ENCODE measurements at places on chromosomes 3 and 15.

DNA sequence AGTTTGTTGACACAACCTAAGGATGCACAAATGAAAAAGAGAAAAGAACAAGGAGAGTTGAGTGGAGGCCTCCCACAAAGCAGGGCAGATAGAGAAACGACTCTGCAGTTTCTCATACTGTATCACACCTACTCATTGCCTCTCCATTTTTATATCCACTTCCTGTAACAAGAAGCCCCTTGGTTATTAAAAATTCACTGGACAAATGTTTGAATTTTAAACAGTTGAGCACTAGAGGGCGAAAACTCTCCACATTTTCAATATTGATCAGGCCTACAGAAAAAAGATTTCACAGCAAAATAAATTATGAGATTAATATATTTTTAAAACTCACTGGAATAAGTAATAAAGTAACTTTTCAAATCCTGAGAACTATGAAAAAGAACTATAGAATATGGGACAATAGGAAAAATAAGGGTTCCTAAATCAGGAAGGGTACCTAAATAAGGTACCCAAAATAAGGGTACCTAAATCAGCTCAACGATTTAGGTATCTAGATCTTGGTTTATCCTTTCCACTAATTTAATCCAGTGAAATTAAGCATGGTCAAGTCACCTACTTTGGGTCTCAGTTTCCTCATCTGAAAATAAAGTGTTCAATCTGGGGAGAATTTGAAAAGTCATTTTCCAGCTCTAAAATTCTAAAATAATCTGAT lies 47.0 kb upstream of the PPIB start:
- DNase-seq = no peak

- no peak for DNase-seq
These were observed 430.3 kb downstream of the NTRK3 start for GRCh38 chr15:87826119-87826747.

GRCh38 chr3:100006570-100007271 lies 107.6 kb downstream of the FILIP1L start:
- DNase-seq = no peak

GRCh38 chr3:16204751-16205150 lies 30.3 kb downstream of the GALNT15 start:
- no peak for DNase-seq

DNA sequence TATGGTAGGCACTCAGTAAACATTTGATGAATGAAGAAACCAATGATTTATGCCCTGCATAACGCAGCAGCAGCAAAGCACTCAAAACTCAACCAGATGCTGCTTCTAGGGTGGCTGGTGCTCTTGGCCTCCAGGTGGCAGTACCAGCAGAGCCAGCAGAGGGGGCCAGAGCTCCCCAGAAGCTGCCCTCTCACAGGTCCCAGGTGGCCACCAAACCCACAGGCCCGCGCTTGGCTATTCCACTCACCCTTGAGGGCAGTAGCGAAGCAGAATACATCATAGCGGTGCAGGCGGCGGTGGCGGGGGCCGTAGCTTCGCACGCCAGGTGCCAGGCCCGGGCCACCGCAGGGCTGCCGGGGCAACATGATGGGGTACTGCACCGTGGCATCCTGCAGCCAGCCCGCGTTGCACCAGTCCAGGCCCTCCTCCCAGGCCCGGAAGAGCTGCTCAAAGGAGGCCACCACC lies 16.6 kb downstream of the HAPLN3 start:
- no peak for DNase-seq

DNA sequence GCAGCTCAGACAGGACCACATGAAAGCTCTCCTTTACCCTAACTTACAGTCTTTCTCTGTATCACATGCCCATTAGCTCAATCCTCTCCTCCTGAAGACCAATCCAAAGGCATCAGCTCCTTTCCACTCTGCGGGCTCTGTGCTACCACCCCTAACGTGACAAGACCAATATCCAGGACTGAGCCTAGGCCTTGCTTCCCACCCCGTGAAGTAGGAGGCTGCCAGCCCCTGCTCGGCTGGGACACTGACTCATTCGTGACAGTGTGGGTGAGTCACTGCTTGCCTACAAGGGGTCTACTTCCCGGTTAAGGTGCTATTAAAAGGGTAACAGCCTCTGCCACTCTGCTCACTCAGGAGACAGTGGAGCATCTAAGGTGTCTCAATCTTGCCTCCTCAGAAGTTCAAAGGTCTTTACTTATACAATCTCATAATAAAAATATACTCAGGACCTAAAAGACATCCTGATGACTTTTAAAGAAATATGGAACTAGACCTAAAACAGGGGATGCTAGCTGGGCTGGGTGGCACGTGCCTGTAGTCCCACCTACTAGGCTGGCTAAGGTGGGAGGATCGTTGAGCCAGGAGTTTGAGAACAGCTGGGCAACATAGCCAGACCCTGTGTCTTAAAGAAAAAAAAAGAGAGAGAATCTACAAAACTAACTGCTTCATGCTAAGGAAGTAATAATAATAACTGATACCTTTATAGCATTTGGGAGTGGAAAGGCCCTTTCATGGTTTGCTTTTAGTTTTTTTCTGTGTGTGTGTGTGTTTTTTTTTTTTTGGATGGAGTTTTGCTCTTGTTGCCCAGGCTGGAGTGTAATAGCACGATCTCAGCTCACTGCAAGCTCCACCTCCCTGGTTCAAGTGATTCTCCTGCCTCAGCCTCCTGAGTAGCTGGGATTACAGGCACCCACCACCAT lies 55.0 kb downstream of the TMEM44 start:
- no peak for DNase-seq

GRCh38 chr3:78476076-78476475 lies 1291.7 kb downstream of the ROBO1 start:
- DNase-seq = no peak

- DNase-seq = no peak
These were observed 312.5 kb upstream of the ZNF385D start for GRCh38 chr3:22063500-22063899.

DNA sequence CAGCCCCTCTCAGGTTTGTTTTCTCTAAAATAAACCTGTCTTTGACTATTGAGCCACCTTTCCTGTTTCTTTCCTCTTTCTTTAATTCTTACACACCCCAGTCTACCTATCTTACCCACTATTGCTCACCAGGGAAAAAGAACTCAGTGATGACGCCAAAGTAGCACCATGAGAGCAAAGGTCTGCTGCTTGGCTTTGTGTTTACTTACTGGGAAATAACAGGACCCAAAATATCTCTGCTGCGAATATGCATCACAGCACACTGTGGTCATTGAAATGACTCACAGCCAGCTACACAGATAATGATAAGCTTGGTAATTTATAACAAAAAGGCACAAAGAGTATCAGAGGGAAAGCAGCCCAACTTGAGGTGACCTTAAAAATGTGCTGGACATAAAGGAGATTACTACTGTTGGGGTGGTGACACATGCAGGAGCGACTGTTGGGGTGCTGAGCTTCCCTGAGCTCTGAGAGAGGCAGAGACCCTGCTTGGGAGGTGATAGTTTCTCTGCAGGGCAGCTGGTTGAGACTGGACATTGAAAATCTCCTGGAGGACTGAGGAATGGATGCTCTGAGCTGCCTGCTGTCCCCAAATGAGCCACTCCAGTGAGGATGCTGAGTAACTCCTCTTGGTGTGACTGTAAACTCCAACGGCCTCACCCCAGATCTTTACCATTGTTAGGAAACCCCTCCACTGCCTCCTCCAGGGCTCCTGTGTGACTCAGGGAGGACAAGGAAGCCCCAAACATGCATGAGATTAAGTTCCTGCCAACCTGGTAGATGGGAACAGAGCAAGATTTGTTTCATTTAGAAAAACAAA lies 14.5 kb downstream of the EFCAB12 start:
- DNase-seq = no peak

- no peak for DNase-seq
These were observed 373.4 kb downstream of the DIPK2A start for GRCh38 chr3:144344925-144345548.

GRCh38 chr3:131630097-131630496 lies 127.3 kb upstream of the MRPL3 start:
- DNase-seq = no peak
